ENCODE measurements at places on chromosomes 16 and 17.
A peak's percentile ranks its signal among the peaks of the same experiment; 100 is the strongest.

DNA sequence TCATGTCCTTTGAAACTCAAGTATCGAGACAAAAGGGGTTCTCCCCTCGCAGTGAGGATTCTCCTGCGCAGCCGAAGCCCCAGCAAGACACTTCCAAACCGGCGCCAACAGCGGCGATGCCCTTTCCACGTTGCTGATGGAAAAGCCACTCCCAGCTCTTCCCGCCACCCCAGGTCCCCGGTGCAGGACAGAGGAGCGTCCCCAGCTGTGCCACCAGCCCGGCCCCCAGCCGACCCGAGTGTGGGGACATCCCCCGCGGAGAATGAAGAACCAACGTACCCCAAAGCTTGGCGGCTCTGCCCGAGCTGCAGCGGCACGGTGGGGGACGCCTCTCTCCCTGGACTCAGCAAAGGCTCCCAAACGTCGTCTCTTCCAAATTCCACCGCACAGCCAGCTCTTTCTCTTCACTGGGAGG, 573 bp downstream of the CHST6 start:
- no peak for DNase-seq

DNA sequence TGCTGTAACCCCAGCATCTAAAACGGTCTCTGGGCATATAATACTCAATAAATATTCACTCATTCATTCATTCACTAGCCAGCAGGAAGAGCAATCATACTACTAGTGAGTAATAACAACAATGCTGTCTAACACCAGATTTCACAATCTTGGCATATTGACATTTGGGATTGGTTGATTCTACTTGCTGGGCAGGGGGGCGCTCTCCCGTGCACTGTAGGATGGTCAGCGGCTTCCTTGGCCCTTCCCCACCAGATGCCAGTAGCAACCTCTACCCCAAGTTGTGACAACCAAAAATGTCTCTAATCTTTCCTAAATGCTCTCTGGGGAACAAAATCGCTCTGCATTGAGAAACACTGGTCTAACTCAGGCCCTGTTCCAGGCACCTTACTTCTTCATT, 20.7 kb downstream of the WFDC1 start:
- no peak for DNase-seq

DNA sequence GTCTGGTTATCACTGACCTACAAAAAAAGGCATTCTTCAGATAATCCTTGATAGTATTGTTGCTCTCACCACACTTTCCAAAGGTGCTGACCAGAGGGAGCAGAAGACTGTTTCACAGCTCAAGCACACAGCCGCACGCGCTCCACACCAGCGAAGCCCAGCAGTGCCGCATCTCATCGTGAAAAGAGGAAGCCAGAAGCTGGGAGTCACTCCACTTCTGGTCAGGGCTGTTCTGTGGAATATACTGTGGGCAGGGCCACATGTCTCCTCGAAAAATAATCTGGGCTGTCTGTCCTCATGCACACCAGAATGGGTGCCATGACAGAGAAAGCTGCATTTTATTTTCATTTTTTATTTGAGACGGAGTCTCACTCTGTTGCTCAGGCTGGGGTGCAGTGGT, 7.3 kb upstream of the PRSS36 start:
- no peak for DNase-seq

GRCh38 chr17:5883775-5884665, 186.2 kb upstream of the WSCD1 start:
- no peak for DNase-seq

DNA sequence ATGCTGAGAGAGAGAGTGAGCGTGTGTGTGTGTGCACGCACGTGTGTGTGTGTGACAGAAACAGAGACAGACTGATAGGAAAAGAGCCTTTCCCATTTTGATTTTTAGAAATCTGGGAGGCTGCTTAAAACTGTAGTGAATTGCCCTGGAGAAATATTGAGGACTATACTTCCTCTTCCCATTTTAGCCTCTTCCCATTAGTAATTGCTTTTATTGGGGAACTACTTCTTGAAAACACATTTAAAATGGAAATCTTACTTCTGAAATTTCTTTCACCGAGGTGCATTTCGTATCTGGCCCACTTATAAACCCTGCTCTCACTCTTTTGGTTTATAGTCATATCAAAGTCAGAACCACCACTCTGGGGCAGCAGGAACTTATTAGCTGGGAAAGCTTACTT, 47.1 kb downstream of the NUP93 start:
- DNase-seq: no peak

DNA sequence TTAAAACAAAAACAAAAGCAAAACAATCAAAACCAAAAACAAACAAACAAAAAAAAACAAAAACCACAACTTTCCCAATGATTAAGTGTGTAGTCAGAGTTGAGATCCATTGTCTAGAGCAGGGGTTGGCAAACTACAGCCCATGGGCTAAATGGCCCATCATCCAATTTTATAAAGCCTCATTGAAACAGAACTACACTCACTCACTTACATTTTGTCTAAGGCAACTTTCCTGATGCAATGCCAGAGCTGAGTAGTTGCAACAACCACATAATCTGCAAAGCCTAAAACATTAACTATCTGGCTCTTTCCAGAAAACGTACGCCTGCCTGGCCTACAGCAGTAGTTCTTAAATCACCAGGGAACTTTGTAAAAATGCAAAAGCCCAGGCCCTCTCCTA, 124.1 kb downstream of the SOX9 start:
- no peak for DNase-seq

DNA sequence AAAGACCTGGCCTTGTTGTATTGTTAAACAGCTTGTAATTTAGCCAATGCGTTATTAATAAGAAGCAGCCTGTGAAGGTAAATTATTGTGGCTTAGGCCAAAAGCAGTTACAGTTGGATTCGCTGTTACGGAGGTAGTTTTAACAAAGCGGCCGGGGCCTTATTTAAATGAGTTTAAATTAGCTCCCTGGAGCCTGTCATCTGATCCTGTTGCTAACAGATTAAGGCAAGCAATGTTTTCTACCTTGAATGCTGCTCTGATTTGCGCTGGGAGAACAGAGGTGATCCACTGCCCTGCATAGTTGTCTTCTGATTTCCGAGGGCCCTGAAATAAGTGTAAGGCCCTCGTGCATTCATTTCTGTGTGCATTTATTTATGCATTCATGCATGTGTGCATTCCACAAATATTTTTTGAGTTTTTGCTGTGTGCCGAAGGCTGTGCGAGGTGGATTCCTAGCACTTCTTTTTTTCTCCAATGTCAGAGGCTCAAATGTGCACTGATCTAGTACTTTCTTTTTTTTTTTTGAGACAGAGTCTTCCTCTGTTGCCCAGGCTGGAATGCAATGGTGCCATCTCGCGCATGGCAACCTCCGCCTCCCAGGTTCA, 10.9 kb downstream of the SEC14L5 start:
- no peak for DNase-seq

- peak; percentile 16 for DNase-seq
Measured at GRCh38 chr17:60435244-60436167, 13.2 kb downstream of the CHCT1 start.

DNA sequence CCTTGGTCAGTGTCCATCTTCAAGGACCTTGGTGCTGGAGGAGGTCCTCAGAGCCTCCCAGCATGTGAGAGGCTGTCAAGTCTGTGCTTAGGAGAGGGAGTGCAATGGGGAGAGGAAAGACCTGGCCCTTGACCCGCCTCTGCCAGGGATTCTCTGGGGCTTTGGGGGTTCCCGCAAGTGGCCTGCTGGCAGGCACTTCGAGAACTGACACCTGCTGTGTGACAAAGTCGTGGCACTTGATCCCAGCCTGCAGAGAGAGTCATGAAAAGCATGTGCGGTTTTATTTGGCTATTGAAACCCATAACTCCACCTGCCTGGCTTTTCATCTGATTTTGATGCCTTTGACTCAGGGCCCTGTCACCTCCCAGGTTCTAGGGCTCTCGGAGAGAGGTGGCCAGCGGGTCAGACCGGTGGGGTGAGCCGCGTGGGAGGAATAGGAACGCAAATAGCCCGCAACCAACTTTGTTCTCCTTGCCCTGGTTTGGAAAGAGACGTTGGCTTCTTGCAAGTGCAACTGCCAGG, 42.8 kb upstream of the GSE1 start:
- no peak for DNase-seq

DNA sequence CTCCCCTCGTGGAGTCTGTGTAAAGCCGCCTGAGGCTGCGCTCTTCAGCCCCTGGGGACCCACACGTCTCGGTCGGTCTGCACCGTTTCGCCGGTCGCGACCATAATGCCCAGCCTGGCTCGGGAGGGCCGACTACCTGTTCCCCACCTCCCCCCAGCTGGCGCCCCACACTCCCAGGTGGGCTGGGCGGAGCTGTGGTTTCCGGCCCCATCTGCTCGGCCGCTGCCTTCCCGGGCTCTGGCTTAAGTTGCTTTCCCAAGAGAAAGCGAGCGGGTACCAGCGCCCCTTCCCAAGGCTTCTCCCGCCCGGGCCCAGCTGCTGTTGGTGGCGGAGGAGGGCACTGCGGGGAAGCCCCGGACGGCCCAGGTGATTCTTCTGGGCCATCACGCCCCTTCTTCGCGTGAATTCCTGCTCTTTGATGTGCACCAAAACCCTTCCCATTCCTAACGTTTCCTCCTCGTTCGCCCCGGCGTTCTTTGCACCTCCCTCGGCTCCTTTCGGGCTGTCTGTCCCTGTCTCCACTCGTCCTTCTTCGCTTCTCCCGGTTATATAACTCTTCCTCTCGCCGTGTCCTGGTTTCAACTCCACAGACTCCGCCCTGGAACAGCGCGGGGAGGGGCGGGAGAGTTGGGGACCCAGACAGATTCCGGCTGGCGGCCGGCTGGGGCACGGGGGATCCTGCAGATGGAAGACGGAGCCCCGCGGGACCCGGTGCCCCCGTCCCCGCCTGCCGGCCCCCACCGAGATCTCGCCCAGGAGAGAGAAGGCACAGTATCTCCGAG, 2.0 kb downstream of the KDM6B start:
- DNase-seq: no peak

- no peak for DNase-seq
Measured at GRCh38 chr17:73215447-73215846, 22.6 kb downstream of the COG1 start.

GRCh38 chr17:38534498-38534885, 71.3 kb downstream of the SRCIN1 start:
- DNase-seq: no peak

DNA sequence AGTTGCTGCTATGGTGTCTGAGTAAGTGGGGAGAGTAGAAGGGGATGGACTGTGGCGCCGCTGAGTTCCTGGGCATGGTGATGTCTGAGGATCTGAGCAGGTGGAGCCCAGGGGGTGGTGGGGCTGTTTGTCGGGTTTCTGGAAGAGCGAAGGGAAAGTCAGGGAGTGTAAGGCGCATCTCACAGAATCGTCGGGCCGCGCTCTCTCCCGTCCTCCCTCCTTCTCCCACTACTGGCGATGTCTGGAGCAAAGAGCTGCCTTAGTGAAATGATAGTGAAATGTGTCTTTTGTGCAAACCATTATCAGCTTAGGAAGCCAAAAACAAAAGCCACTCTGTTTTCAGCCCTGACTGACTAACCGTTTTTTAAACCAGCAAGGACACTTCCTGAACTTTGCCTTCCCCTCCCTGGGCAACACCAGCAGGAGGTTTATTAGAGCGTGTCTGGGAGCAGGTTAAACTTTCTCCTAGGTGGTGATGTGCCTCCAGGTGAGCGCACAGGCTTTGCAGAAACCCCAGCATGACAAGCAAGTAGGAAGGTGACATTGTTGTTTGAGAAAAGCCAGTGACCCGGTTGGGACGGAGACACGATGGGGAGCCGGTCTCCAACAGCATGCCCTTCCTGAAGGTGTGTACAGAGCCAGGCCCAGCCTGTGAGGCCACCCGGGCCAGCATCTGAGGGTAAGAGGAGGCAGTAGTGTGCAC, 49.1 kb downstream of the RAB11FIP3 start:
- DNase-seq: no peak

DNA sequence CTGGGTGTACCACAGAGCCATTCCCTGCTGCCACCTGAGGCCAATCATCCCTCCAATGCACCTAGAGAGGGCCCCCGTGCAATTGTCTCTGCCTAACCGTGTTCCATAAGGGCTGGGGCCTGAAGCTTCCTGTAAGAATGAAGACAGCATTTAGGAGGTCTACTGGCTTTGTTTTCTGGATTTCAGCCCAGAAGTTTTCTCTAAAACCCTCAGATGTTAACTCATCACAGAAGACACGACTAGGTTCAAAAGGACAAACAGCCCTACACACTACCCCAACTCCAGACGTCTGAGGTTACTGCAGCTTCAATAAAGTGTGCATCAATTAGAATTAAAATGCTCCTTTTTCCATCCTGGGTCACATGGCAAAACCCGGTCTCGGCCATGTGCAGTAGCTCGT, 10.8 kb upstream of the DRG2 start:
- DNase-seq: no peak

GRCh38 chr17:60147553-60148223, 2.1 kb upstream of the CA4 start:
- DNase-seq: no peak

DNA sequence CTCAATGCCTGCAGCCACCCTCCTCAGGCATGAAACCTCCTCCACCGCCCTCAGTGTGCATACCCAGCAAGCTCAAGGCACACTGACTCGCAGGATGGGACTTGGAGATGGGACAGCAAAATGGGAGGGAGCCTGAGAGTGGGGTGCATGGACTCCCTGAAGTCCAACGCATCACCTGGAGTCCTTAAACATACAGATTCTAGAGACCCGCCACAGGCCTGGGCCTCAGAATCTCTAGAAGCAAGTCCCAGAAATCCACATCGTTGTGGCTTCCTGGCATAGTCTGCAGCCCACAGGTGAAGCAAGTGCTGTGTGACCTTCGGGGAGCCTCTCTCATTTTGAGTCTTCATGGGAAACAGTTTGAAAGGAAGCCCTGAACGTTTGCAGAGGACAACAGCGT, 3.6 kb upstream of the TBX21 start:
- no peak for DNase-seq

- no peak for DNase-seq
Measured at GRCh38 chr17:76833034-76833644, 35.1 kb upstream of the MGAT5B start.

GRCh38 chr17:19578545-19578944, 44.9 kb downstream of the SLC47A1 start:
- DNase-seq: no peak

DNA sequence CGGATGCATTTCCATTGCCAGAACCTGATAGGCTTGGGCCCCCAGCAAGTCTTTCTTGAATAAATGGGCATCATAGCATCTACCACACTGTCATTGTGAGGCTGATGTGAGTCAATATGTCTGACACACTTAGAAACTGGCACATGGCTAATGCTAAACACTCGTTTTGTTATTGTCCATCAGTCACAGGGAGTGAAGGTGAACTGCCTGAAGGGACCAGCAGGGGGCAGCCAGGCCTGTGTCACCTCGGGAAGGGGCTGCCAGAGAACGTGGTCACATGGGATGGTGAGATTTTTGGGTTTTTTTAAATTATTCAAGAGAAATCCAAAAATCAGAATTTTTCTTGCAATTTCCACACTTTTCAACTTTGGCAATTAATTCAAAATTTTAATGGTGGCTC, 831 bp upstream of the RCVRN start:
- no peak for DNase-seq
